ENCODE measurements at places on chromosomes 13 and 19.

DNA sequence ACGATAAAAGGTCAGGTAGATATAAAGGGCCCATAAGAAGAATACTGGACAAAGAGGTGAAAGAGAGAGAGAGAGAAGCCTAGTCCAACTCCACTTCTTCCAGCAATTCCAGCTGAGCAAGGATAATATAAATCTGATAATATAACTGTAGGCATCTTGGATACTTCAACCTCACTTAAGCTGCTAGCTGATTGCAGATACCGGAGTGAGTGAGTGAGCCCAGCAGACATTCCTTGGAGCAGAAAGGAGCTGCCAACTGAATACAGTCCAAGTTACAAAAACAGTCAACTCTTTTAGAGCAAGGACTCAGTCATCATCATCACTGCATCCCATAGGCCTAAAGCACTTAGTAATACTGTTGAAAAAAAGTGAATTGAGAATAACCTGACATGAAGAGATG, 387.6 kb downstream of the SLITRK6 start:
- no peak for DNase-seq

DNA sequence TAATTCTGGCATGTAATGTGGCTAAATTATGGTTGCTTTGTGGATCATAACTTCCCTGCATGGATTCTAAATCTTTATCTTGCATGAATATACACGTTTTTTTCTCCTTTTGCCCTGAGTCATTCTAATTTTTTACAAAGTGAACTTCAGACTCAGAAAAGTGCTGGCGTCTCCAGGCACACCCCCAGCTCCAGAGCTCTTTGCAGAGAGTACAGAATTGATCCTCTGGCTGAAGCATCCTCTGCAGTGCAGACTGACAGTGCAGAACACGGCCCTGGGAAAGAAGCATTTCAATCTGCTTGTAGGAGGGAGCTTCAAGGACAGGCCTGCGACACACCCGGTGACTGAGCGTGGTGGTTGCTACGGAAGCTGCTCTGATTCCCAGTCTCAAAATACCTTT, 228.1 kb downstream of the FGF9 start:
- DNase-seq, result no peak

GRCh38 chr13:49443357-49443703, 534 bp downstream of the CAB39L start:
- DNase-seq, result peak; percentile 66

DNA sequence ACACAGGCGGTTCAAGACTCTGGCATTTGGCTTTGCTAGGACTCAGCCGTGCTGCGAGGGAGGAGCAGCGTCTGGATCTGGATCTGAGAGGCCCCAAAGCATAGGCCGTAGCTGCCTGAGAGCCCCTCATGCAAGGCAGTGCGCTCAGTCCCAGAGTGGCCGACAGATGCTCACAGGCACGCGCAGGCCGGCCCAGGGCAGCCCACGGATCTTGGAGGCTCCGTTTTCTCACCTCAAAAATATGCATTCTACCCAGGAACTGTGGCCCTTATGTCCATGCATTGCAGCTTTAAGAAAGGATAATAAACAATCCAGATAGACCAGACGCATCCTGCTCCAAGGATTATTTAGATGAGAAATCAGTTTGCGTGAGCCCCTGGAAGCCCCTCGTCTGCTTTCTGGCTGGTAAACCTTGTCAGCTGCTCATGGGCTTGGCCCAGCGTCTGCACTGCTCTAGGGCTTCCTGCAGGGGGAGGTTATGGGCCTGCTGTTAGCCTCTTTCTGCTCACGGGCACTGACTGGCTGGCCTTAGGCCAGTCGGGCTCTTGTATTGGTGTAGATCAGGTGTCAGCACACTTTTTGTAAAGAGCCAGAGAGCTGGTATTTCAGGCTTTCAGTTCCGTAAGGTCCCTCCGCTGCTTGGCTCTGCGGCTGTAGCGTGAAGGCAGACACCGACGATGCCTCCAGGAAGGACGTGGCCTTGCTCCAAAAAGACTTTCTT, 24.2 kb downstream of the TEX29 start:
- DNase-seq, result peak; percentile 49

DNA sequence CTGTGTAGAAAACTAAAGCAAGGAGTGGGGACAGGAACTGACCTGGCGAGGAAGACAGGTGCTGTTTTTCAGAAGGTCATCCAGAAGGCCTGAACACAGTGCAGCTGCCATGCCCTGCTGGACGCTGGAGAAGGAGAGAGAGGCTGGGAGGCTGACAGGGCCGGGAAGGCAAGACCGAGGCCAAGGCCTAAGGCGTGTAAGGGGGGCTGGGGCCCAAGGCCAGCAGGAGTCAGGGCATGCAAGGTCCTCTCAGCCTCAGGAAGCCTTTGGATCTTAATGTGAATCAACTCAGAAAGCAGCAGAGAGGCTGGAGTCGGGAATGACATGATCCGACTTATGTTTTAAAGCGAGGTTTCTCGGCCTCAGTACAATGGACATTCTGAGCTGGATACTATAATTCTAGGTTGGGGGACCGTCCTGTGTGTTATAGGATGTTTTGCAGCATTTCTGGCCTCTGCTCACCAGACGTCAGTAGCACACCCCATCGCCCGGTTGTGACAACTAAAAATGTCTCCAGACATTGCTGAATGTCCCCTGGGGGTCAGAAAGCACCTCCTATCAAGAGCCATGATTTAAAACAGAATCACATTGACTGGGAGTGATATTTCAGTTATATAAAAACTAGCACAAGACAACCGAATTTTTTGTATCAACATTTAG, 530.4 kb downstream of the MYO16 start:
- DNase-seq, result no peak

DNA sequence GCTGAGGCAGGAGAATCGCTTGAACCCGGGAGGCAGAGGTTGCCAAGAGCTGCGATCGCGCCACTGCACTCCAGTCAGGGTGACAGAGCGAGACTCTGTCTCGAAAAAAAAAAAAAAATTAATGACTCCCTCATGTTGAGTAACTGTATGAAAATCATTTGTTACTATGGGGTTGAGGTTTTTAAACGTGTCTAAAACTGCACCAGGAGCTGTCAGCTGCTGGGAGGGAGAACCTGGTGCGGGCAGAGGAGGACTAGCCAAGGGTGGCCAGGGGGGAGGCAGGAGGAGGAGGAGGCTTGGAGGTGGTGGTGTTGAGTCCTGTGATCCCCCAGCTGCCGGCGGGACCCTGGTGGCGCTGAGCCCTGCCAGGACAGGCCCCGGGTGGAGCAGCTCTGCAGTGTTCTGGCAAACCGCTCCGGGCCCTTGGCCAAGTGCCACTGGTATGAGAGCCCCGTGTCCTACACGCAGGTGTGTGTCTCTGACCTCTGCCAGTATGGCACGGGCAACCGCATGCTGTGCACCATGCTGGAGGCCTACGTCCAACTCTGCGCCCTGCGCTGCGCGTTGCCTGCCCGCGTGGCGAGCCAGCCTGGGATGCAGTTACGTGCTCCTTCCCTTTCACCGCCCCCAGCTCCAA, 17.1 kb upstream of the FXYD3 start:
- DNase-seq, result no peak

DNA sequence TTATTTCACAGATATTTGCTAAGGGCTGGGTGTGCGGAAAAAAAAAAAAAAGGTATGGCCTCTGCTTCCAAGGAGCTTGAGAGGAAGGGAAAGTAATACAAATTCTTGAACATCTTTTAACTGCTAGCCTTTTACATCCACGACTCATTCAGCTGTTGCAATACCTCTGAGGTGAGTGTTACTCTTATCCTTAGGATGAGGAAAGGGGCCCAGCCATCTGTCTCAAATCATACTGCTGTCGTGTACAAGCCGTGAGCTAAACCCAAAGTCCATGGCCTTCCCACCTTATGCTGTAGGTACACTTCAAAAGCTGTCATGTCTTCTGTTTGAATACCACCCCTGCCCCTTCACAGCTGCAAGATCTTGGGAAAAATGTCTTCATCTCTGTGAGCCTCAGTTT, 146.8 kb downstream of the KCNRG start:
- no peak for DNase-seq

DNA sequence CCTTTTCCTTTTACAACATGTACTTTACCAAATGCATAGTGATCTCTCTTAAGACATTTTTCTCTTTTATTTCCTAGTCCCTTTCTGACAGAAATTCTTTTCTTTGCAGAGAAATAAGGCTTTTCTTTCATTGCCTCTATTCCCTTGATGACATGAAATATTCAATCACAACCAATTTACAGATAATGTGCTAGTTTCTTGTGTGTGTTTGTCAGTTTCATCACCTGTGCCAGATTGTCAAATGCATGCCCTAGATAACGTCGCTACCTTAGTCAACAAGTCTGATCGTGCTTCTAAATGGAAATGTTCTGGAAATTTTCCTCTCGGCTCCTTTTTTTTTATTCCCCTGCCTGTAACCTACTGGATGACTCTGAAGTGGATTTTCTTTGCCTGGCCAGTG, 478.1 kb downstream of the KLF5 start:
- DNase-seq, result no peak

DNA sequence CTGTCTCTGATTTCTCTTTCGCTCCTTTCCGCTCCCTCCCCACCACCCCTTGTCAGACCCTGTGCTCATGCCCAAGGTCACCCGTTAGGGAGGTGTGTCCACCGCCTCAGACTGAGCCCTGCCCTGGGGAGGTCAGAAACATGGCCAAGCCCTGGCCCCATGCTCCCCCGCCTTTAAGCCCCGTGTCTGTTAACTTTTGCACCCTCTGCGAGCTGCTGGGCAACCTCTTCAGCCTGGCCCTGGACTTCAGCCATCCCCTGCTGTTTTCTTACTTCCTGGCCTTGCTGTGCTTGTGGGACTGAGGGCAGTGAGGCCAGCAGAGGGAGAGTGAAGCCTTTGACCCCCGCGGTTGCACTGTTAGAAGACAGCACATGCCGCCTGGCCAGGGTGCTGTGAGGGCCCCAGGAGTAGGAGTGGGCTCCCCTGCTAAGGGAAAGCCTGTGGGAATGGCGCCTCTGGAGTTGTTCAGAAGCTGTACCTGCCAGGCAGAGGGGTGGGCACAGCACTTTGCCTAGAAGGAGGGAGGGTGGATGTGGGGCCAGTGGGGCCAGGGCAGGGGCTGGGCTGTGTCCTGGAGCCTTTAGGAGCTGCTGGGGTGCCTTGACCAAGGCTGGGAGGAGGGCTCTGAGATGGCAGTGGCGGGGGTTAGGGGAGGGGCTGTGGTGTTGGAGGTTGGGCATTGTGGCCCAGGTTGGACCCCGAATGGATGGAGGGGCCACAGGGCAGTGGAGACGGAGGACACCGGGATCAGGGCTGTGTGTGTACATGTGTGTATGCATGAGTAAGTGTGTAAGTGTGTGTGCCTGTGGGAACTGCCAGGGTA, 7.9 kb downstream of the UPF1 start:
- no peak for DNase-seq

DNA sequence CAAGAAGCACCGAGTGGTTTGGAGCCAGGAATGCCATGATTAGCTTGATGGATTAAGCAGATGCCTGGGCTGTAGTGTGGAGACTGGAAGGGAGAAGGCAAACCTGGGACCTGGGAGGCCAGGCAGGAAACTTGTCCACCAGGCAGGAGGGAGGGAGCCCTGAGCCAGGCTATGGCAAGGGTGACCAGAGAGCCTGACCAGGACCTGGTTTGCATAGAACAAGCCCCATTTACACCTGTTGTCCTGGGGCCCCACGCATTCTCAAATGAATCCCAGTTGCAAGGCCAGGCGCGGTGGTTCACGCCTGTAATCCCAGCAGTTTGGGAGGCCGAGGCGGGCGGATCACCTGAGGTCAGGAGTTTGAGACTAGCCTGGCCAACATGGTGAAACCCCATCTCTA, 50.2 kb upstream of the LATS2 start:
- DNase-seq, result no peak

DNA sequence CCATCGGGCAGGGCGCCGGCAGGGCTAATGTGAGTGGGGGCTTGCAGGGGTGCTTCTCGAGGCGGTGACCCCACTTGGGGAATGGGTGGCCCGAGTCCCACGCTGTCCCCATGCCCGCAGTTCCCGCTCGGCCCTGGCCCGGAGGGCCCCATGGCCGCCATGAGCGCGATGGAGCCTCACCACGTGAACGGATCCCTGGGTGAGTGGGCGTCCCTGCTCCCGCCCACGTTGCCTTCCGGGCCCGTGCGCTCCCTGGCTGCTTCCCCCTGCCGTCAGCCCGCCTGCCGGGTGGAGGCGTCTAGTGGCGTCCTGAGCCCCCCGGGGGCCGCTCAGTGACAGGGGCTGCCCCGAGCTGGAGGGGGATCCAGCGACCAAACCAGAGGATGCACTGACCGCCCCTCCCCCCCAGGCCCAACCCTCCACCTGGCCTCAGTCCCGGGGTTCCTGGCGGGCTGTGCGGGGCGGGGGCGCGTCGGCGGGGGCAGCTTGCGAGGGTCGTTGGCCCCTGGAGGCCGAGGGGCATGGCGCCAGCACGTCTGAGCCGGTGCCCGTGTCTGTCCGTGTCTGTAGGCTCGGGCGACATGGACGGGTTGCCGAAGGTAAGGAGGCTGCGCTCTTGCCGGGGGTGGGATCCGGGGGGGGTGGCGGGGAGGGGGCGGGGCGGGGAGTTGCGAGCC, 4.8 kb downstream of the ISYNA1 start:
- no peak for DNase-seq

GRCh38 chr19:36093146-36093662, 17.7 kb upstream of the OVOL3 start:
- DNase-seq, result no peak

DNA sequence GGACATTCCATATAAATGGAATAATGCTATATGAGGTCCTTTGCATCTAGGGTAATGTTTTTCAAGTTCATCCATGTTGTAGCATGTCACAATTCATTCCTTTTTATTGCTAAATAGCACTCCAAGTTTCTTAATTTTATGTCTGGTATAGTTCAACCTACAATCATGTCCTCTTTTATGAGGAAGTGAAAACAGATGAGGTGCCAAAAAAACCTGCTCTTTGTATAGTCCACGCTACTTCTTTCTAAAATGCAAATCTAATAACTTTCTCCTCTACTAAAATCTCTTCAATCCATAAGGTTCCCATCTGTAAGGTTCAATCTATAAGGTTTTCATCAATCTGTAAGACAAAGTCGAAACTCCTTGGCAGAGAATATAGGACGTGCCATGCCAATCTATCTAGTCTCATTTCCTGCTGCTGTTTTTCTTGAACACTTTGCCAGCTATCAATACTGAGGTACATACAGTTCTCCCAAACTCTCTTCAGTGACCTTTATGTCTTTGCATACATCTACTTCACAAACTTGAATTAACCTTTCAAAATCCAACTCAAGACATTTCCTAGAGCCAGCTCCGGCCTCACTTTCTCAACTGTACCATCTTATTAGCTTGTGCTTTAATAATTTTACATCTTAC, 33.7 kb downstream of the INTS6 start:
- no peak for DNase-seq

DNA sequence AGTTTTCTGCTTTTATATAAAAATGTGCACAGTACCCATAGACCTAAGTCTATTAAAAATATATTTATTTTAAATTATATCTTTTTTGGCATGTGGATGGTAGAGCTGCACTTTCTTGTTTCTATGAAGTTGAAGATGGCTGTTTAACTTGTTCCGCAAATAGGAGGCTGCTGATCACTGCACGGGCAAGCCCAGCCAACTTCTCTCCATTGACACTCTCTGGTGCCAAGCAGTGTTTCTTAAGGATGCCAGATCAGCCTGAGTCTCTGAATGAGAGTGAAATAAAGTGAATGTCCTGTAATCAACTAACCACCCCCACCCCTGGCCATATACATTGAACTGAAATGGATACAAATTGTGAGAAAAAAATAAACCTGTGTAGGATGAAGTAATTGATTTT, 202.9 kb upstream of the KLHL1 start:
- peak; percentile 34 for DNase-seq
